ENCODE measurements at places on chromosomes 2 and 18.

DNA sequence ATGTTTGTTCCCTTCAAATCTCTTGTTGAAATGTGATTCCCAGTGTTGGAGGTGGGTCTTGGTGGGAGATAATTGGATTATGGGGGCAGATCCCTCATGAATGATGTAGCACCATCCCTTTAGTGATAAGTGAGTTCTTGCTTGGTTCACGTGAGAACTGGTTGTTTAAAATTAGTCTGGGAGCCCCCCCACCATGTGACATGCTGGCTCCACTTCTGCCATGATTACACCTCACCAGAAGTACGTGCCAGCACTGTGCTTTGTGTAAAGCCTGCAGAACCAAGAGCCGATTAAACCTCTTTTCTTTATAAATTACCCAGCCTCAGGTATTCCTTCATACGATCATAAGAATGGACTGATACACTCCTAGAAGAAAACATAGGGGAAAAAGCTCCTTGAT lies 10.1 kb downstream of the ABI2 start:
- no peak for DNase-seq

DNA sequence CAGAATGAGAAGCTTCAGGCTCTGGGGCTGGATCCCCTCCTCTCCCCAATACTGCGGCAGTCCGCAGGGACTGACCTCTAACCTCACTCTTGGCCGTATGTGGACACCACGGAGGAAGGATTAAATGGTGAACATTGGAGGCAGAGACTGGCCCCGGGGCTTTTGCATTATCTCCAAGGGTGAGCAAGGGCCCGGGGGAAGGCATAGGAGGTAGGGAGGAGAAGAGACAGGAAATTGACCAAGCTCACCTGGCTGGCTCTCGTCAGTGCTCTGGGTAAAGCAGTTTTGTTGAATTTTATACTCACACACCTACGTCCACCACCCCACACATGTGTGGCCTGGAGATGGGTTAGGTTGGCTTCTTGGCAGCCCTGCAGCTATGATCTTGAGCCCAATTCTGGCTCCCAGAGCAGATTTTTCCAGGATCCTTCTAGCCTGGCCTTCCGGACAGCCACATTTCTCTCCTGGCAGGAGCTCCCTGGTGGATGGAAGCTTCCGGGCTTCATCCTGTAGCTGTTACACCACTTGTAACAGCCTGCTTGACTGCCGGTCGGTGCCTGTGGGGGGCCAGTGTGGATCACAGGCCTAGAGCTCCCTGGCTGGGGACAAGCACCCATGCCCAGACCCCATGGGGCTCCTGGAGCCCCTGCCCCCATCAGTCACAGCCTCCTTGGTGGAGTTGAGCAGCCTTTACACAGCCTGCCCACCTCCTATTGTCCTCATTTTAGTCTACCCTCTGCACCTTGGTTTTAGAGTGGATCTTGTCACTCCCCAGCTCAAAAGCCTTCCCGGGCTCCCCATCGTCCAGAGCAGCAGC lies 7.6 kb downstream of the ITM2C start:
- DNase-seq: no peak

- DNase-seq: no peak
Measured at GRCh38 chr2:88828397-88829137, 137.1 kb downstream of the RPIA start.

DNA sequence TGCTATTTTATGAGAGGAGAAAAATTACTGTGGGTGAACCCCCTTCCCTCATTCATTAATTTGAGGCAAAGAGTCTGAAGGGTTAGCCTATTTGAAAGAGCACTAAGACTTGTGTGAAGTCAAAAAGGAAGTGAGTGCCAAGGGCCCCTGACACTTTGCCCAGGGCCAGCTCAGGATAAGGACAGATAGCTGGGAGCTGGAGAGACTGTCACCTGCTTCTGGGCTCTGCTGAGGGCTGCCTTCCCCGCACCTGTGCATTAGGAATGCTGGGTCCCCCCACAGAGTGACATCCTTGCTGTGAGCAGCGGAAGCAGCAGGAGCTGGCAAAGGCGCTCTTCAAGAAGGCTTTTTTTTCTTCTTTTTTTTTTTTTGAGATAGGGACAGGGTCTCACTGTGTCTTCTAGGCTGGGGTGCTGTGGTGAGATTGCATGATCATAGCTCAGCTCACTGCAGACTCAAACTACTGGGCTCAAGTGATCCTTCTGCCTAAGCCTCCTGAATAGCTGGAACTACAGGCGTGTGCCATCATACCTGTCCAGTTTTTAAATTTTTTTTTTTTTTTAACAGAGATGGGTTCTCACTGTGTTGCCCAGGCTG lies 148.3 kb downstream of the AQP4 start:
- no peak for DNase-seq

GRCh38 chr2:199659207-199659606 lies 191.8 kb downstream of the FTCDNL1 start:
- DNase-seq: no peak

DNA sequence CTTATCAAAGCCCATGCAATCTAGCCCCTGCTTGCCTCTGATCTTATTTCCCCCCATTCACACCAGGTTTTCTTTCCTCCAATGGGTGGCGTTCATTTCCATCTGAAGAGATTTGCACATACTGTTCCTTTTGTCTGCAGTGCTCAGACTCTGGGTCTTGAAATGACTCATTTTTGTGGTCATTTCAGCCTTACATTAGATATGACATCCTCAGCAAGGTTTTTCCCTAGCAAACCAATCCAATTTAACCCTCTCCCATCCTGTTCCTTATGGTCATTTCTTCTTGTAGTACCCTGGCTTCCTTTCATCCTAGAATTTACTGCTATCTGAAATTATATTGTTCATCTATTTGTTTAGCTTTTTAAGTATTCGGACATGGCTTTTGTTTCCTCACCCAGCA lies 42.5 kb upstream of the SCN1A start:
- DNase-seq: no peak

DNA sequence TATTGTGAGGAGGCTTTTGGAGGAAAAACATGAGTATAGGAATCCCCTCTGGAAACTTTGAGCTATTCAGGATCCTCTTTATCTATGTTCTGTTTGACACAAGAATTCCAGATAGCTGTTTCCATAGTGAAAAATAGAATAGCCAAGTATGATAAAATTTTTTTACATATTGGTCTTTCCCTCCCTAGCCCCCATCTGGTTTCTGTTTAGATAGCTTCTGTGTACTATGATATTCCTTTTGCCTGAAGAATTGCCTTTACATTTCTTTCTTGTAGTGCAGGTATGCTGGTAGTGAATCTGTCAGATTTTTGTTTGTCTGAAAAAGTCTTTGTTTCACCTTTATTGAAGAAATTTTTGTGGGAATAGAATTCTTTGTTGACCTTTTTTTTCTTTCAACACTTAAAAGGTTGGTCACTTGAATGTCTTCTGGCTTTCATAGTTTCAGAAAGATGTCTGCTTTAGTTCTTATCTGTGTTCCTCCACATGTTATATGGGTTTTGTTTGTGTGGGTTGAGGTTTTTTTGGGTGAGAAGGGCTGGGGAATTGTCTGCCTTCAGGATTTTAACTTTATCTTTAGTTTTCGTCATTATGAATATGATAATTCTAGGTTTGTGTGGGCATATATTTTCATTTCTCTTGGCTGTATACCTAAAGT lies 29.9 kb upstream of the FBLN7 start:
- DNase-seq: no peak

DNA sequence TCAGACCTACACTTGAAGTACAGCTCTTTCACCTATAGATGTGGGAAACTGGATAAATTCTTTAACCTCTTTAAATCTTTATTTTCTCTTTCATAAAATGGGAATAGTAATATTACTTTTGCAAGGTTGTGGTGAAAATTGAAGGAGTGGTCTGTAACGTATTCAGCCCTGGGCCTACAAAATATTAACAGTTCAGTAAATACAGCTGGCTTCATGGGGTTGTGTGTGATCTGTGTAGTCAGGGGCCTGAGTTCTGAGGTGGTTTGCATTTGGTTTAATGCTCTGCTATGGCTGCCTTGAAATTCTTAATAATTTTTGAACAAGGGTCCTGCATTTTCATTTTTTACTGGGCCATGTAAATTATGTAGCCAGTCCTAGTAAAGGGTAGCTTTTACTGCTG lies 16.8 kb upstream of the EML6 start:
- no peak for DNase-seq

DNA sequence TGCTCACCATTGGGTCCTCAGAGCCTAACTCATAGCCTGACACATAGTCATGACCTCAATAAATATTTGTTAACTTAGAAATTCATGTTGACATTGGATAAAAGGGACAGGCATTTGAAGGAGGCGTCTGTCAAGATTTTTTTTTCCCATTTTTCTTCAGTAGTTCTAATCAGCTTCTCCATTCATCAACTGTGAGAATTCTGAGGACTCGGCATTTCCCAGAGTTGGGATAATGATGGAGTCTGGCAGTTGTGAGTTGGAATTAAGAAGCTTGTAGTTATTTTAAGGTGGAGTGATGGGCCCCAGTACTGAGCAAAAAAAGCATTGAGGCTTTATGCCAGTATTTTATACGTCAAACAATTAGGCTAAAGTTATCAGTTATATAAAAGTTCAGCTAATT lies 4.6 kb downstream of the SPATS2L start:
- no peak for DNase-seq

- DNase-seq: no peak
Measured at GRCh38 chr2:238945433-238946150, 97.7 kb downstream of the TWIST2 start.

GRCh38 chr2:39128919-39129391 lies 8.1 kb upstream of the SOS1 start:
- DNase-seq: no peak

- no peak for DNase-seq
Measured at GRCh38 chr2:212173756-212174510, 364.7 kb downstream of the ERBB4 start.

DNA sequence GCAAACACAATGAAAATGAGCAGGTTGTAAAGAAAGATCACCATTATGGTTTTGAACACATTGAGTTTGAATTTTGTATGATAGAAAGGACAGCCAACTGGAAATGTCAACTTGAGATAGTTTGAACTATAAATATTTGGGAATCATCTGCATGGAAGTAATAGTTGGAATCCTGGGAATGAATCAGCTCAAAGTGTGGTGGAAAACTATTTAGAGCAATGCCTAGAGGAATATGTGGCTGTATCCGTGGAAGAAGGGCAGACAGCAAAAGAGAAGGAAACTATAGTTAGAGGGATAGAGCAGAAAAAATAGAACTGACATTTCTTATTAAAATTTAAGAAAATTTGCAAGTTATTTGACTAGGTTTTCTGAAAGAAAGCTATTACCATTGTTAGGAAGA lies 112.5 kb upstream of the OTX1 start:
- no peak for DNase-seq

GRCh38 chr2:38671303-38671702 lies 5.4 kb downstream of the GALM start:
- no peak for DNase-seq

DNA sequence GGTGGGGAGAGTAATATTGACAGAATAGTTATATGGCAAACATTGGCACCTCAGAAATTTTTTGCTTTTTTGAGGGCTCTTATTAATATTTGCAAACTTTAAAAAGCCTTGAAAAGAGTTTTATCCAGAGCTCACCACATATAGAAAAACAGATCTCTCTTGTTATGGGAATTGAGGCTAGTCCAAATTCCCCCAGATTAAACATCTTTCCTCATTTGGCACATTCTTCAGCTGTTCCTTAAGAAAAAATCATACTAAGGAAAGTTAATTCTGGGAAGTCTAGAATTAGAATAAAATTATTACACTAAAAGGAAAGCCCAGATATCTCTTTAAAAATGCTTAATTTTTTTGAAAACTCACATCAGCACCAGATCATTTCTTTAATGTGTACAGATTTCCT lies 5.6 kb downstream of the TFPI start:
- no peak for DNase-seq

GRCh38 chr2:180938451-180938850 lies 42.0 kb upstream of the UBE2E3 start:
- no peak for DNase-seq

GRCh38 chr2:218155953-218156479 lies 10.7 kb downstream of the CXCR1 start:
- DNase-seq: no peak

DNA sequence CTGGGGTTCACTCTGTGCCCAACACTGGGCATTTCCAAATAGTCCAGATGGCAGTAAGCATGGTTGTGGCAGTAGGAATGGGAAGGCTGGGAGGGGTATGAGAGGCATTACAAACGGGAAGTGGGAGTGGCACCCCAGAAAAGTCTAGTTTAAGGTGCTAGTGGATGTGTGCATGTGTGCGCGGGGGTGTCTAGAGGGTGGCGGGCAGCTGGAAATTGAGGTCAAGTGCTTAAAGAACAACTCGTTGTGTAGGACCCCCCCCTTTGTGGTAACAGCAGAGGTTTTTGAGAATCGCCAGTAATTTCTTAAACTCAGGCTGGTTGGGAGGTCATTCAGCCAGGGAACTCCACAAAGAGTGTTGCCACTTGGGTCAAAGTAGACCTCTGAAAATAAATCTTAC lies 69.9 kb downstream of the RHBDD1 start:
- DNase-seq: no peak

All from cerebellar nuclear complex (tissue), 1 donor.